C1 segment of cervical spinal cord (tissue), 14 donors: ENCODE measurements at places on chromosomes 2 and 18.
A peak's percentile ranks its signal among the peaks of the same experiment; 100 is the strongest.

- no peak for DNase-seq
Measured at GRCh38 chr18:65439188-65439587, 311.6 kb upstream of the CDH7 start.

DNA sequence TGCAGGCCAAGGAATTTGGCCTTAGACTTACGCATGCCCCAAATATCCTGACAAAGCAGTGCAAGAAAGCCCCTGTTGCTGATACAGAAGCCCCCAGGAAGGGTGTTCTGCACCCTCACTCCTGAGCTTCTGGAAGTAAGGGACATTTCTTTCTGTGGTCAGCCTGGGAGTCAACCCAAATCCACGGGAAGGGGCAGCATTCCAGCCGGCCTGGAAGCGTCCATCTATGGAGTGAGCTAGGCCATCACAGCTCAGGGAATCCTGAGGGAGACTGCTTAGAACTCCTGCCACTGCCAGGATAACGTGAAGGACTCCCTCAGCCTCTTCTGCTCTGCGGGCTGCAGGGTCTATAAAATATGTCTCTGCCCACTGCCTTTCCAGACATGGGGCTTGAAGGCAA lies 173.9 kb downstream of the ANAPC1 start:
- no peak for DNase-seq

DNA sequence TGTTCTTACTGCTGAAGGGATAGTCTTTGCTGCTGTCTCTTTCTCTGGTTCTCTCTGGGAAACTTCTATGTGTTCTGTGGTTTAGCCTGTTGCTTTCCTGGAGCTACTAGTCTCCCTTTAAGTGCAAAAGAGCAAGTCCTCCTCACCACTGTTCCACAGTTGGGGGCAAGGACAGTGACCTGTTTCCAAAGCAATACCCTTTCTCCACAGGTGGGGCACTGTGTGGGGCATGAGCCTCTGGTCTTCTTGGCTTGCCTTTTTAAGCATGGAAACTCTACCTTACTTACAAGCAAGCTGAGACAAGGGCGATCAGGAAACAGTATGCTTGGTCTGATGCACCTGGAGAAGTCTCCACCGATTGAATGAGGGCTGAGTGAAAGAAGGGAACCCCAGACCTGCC lies 156.7 kb downstream of the CPS1 start:
- DNase-seq: no peak

GRCh38 chr2:24365826-24366225 lies 5.5 kb upstream of the ITSN2 start:
- DNase-seq: no peak

GRCh38 chr2:37857575-37858399 lies 67.3 kb upstream of the RMDN2 start:
- no peak for DNase-seq

DNA sequence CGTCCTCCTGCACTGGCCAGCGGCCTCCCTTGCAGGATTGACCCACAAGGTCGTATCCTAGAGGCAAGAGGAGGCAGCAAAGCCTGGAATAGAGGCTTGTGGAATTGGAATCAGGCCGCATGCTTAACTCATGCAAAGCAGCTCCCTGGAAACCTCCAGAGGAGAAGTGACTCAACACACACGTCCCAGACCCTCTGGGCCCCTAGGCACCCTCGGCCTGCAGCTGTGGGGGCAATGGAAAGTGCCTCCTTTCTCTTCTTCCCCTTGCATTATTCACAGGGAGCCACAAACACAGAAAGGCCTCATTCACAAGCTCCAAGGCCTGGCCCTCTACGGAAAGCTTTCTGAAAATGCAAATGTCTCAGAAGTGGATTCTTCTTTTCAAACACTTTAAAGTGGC lies 19.6 kb downstream of the SPATA3 start:
- no peak for DNase-seq

- no peak for DNase-seq
Measured at GRCh38 chr18:73340135-73340977, 472.6 kb upstream of the NETO1 start.

GRCh38 chr18:12011199-12011956 lies 30.1 kb downstream of the IMPA2 start:
- no peak for DNase-seq

GRCh38 chr2:173217116-173217840 lies 137.4 kb upstream of the CDCA7 start:
- no peak for DNase-seq

DNA sequence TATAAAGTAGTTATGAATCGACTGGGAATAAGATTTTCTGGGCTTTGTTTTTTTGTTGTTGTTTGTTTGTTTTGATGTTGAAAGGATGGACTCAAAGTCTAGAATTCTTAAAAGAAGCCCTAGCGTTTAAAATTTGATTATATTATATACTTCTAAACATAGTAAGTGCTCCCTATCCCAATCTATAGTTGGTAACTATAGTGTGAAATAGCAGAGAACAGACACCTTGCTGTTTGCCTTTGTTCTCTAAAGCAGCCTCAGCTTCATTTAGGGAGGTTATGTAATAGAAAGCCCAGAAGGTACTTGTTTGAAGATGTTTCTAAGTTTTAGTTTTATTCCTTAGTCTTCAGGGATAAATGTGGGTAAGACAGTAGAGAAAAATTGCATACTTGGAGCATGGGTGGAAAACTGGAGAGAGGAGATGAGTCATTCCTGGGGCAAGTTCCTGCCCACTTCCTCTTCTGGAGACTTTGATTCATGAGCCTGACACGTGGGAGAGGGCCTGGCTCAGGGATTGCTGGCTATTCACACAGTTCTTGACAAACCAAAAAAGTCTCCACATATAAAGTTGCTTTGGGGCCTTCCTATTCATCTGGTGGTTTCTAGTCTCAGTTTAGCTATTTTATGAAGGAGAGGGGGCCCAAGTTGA lies 131.9 kb downstream of the MYO1B start:
- peak; percentile 5 for DNase-seq

GRCh38 chr18:57803103-57803969 lies at the start of gene ATP8B1:
TSS of gene ATP8B1 (minus strand) at chr18:57803315. CDS start at chr18:57731807, 71,508 bp downstream.
- DNase-seq: no peak

DNA sequence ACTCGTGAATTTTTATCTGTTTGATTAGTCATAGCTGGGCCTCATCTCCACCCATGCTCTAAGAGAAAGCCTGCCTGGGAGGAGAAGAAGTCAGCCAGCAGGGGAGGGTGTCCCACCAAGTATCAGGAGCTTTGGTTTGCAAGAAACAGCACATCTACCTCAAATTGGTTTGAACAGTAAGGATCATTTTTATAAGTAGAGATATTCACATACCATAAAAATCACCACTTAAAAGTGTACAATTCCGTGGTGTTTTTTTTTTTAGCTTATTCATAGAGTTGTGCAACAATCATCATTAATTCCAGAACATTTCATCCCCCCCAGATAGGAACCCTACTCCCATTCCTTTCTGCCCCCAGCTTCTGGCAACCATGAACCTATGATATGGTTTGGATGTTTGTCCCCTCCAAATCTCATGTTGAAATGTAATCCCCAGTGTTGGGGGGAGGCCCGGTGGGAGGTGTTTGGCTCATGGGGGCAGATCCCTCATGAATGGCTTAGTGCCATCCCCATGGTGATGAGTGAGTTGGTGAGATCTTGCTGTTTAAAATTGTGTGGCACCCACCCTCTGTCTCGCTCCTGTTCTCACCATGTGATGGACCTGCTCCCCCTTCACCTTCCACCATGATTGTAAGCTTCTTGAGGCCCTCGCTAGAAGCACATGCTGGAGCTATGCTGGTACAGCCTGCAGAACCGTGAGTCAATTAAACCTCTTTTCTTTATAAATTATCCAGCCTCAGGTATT lies 36.2 kb upstream of the HS6ST1 start:
- no peak for DNase-seq

DNA sequence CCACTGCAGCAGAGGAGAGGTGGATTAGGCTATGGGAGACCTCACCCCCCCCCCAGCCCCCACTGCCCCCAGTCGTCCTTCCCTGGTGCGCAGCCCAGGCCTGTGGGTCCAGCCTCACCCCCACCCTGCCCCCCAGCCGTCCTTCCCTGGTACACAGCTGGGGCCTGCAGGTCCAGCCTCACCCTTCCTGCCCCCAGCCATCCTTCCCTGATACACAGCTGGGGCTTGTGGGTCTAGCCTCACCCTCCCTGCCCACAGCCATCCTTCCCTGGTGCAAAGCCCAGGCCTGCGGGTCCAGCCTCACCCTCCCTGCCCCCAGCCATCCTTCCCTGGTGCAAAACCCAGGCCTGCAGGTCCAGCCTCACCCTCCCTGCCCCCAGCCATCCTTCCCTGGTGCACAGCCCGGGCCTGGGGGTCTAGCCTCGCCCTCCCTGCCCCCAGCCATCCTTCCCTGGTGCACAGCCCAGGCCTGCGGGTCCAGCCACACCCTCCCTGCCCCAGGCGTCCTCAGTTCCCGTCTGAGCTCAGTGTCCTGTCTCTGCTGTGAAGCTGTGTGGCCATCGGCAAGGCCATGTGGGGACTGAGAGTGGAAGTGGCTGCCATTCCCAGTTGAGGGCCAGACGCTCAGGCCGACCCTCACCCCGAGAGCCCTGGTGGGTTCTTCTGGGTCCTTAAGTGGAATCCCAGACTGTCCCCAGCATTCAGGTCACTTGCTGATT lies 86.8 kb upstream of the SNTG2 start:
- DNase-seq: no peak

- DNase-seq: no peak
Measured at GRCh38 chr18:75160364-75160763, 48.6 kb downstream of the PTGR3 start.
